ENCODE measurements at places on chromosomes 6 and 20. TPM values are rescaled to one million over a fixed set of nuclear protein-coding genes. Genes with fewer than 3 reads are reported as not detected.

GRCh38 chr20:33373735-33374605 lies 27.3 kb downstream of the CDK5RAP1 start:
- no peak for DNase-seq

- DNase-seq: no peak
Measured at GRCh38 chr6:82025271-82025670, 222.3 kb downstream of the IBTK start.

Gene KHDC3L
- not detected for total RNA-seq

Gene POPDC3
- 10.1 TPM for total RNA-seq

Gene PLN
- total RNA-seq: not detected

- no peak for DNase-seq
Measured at GRCh38 chr6:133277228-133277899, 36.2 kb downstream of the EYA4 start.

DNA sequence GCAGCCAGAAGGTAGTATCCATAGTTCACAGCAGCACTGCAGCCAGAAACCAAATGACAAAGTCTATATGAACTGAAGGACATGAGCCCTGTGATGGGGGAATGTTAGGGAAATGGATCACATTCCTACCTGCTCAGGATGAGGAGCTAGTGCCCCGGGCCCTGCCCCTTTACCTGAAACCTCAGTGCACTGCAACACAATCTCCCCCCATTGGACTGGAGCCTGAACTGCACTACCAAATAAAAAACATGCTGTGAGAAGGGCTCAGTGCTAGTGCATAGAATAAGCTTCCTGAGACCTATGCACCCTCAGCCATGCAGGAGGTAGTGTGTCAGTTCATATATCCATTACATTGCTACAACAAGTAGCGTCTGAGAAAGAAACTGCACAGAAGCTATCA lies 477.8 kb downstream of the HACE1 start:
- DNase-seq: no peak

GRCh38 chr6:46323966-46324622 lies 153.3 kb upstream of the ENPP5 start:
- no peak for DNase-seq

Gene MTFR2
- 13.2 TPM for total RNA-seq

DNA sequence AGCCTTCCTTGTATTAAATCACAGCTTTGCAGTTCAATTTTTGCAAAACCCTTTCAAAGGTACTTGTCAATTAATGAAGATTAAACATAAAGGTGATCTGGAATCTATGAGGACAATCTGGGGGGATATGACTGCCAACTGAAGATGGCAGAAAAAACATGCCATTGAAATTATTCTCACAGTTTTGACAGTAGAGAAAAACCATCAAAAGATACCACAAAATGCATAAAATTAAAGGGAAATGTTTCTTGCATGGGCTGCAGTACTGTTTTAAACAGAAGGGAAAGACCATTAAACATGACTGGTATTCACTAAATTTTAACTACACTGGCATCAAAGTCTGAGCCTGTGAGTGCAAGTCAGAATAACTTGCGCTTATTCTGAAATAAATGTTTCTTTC lies 194.2 kb downstream of the ATXN1 start:
- DNase-seq: no peak

Data from HCT116 (cell line).